ENCODE measurements at places on chromosomes 3 and 15. TPM values are rescaled to one million over a fixed set of nuclear protein-coding genes. Genes with fewer than 3 reads are reported as not detected.

MORC1 gene
- not detected for total RNA-seq

RHOV gene
- total RNA-seq, result 13.3 TPM

TOMM70 gene
- 46.2 TPM for total RNA-seq

SNTN gene
- total RNA-seq, result not detected

FILIP1L gene
- 3.3 TPM for total RNA-seq

ASB14 gene
- not detected for total RNA-seq

FOXL2NB gene
- total RNA-seq, result not detected

SLC15A2 gene
- total RNA-seq, result 2.0 TPM

DNASE1L3 gene
- total RNA-seq, result 3.7 TPM

CKMT1A gene
- total RNA-seq, result not detected

GALNT15 gene
- total RNA-seq, result not detected

MAP3K13 gene
- 10.5 TPM for total RNA-seq

INKA1 gene
- 9.2 TPM for total RNA-seq

OSTN gene
- total RNA-seq, result not detected

GRK7 gene
- total RNA-seq, result not detected

NDN gene
- total RNA-seq, result 0.13 TPM

OR5AC2 gene
- not detected for total RNA-seq

PDZRN3 gene
- total RNA-seq, result 0.19 TPM

CHRFAM7A gene
- total RNA-seq, result not detected

SOX14 gene
- not detected for total RNA-seq

GRCh38 chr3:6860954-6861624 lies at the start of gene GRM7:
TSS of gene GRM7 (plus strand) at chr3:6861115.
- H3K36me3 ChIP-seq, result no peaks in the 10 kb centered on the region
- no peak within 1 kb of the TSS for H3K27ac ChIP-seq
- no peaks in the 10 kb centered on the region for H3K4me1 ChIP-seq
- H3K27me3 ChIP-seq, result no peaks in the 10 kb centered on the region

GRCh38 chr3:59750391-59750790 lies 700.6 kb upstream of the CFAP20DC start:
- H3K27me3 ChIP-seq, result no peaks in the 10 kb centered on the region
- no peaks in the 10 kb centered on the region for H3K4me1 ChIP-seq
- no peak overlapping the region for H3K27ac ChIP-seq
- H3K4me3 ChIP-seq, result no peak overlapping the region
- DNase-seq, result no peak

GRCh38 chr15:91854639-91854990 lies 1.1 kb downstream of the SLCO3A1 start:
- no peak overlapping the region for H3K27ac ChIP-seq
- peaks cover 10% of the 10 kb centered on the region for H3K4me1 ChIP-seq
- DNase-seq, result no peak
- H3K36me3 ChIP-seq, result no peaks in the 10 kb centered on the region

- no peak overlapping the region for H3K4me3 ChIP-seq
- no peaks in the 10 kb centered on the region for H3K27me3 ChIP-seq
- no peaks in the 10 kb centered on the region for H3K36me3 ChIP-seq
- H3K4me1 ChIP-seq, result no peaks in the 10 kb centered on the region
- DNase-seq, result no peak
Measured at GRCh38 chr3:69868841-69869420, 129.7 kb downstream of the MITF start.

- H3K4me3 ChIP-seq, result peak overlapping the region; percentile 55
- peak overlapping the region; percentile 78 for H3K27ac ChIP-seq
- peaks cover 28% of the 10 kb centered on the region for H3K4me1 ChIP-seq
- H3K27me3 ChIP-seq, result no peaks in the 10 kb centered on the region
Measured at GRCh38 chr15:70140543-70141375, 43.0 kb upstream of the TLE3 start.

DNA sequence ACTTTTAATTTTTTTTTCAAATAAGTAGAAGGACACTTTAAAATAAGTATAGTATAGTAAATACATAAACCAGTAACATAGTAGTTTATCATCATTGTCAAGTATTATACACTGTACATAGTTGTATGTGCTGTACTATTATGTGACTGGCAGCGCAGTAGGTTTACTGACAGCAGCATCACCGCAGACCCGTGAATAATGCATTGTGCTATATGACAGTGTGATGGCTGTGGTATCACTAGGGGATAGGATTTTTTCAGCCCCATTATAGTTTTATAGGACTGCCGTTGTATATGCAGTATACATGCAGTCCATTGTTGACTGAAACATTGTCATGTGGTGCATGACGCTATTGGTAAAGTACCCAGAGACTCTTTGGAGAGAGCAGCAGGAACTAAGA lies 306.5 kb downstream of the SQOR start:
- H3K27me3 ChIP-seq, result no peaks in the 10 kb centered on the region
- no peaks in the 10 kb centered on the region for H3K4me1 ChIP-seq
- no peak overlapping the region for H3K4me3 ChIP-seq
- no peak for DNase-seq
- H3K27ac ChIP-seq, result no peak overlapping the region

GRCh38 chr15:66573719-66574595 lies 8.2 kb upstream of the LCTL start:
- no peaks in the 10 kb centered on the region for H3K27me3 ChIP-seq
- 0 out of 2 replicates have a peak, but pooled peaks cover 4% of the 10 kb centered on the region for H3K4me1 ChIP-seq
- no peak overlapping the region for H3K4me3 ChIP-seq
- no peak for DNase-seq
- H3K27ac ChIP-seq, result no peak overlapping the region

- no peak for DNase-seq
- H3K36me3 ChIP-seq, result no peaks in the 10 kb centered on the region
- H3K27me3 ChIP-seq, result no peaks in the 10 kb centered on the region
- H3K4me3 ChIP-seq, result no peak overlapping the region
- no peaks in the 10 kb centered on the region for H3K4me1 ChIP-seq
- no peak overlapping the region for H3K27ac ChIP-seq
Measured at GRCh38 chr3:5255404-5256344, 68.2 kb downstream of the EDEM1 start.

- H3K27ac ChIP-seq, result no peak overlapping the region
- H3K4me1 ChIP-seq, result no peaks in the 10 kb centered on the region
- DNase-seq, result no peak
- H3K27me3 ChIP-seq, result no peaks in the 10 kb centered on the region
- no peak overlapping the region for H3K4me3 ChIP-seq
- H3K36me3 ChIP-seq, result no peaks in the 10 kb centered on the region
Measured at GRCh38 chr3:136516656-136517055, 235.5 kb downstream of the STAG1 start.

GRCh38 chr15:67511606-67512005 lies 9.3 kb upstream of the C15orf61 start:
- peaks cover 8% of the 10 kb centered on the region for H3K4me1 ChIP-seq
- no peak overlapping the region for H3K4me3 ChIP-seq
- H3K36me3 ChIP-seq, result no peaks in the 10 kb centered on the region
- DNase-seq, result no peak

DNA sequence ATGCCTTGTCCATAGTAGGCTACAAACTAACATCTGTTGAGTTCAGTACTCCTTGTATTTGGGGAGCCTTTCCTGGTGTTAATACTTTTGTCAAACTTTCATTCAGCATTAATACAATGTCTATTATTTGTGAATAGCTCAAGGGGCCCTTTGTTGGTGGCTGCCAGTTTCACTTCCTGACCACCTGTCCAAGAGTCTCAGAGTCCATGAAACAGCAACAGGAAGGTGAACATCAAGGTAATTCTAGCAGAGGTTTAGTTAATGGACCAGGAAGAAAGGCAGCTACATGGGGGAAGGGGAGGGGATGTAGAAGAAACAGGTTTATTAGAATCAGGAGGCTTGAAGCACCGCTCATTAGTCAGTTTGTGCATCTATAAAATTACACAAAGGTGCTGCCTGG lies 386.9 kb downstream of the PDCD6IP start:
- no peak overlapping the region for H3K27ac ChIP-seq
- H3K36me3 ChIP-seq, result no peaks in the 10 kb centered on the region
- DNase-seq, result no peak
- no peak overlapping the region for H3K4me3 ChIP-seq
- H3K27me3 ChIP-seq, result no peaks in the 10 kb centered on the region

GRCh38 chr3:57893668-57894067 lies 114.6 kb upstream of the FLNB start:
- no peak overlapping the region for H3K4me3 ChIP-seq
- no peaks in the 10 kb centered on the region for H3K4me1 ChIP-seq
- H3K27ac ChIP-seq, result no peak overlapping the region
- no peak for DNase-seq

GRCh38 chr15:59304807-59305206 lies 67.9 kb downstream of the MYO1E start:
- H3K4me3 ChIP-seq, result no peak overlapping the region
- no peak for DNase-seq
- no peaks in the 10 kb centered on the region for H3K27me3 ChIP-seq
- peak overlapping the region; percentile 96 for H3K27ac ChIP-seq

DNA sequence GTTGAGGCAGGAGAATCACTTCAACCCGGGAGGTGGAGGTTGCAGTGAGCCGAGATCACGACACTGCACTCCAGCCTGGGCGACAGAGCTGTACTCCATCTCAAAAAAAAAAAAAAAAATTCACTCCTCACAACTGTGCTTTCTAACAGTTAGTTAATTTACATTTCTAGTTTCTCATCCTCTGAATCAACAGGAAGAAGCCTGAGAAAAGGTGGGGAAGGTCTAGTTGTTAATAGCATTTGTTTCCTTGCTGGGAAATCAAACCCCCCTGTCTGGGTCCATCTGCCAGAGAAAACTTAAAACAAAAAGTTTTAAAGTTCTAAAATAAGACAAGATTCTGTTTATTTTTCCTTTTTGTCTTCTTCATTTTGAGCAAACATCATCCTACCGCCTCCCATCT lies 62.3 kb downstream of the TMEM39A start:
- no peak overlapping the region for H3K4me3 ChIP-seq
- DNase-seq, result peak; percentile 40
- H3K27me3 ChIP-seq, result no peaks in the 10 kb centered on the region

DNA sequence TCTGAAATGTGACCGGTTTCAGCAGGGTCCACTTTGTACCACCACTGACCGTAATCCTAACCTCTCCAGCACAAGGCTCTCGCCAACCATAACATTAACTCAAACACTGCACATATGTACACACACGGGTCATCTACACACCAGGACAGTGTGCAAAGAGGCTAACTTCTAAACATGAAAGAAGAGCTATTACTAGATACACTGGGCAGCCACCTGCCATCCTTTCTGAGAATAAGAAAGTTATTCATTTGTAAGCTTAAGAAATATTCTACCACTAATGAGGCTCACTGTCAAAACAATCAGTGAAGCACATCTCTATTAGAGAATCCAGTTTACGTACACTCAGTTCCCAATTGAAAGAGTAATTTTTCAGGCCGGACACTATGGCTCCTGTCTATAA lies 59.1 kb upstream of the PARL start:
- H3K36me3 ChIP-seq, result no peaks in the 10 kb centered on the region
- H3K4me1 ChIP-seq, result no peaks in the 10 kb centered on the region
- no peak overlapping the region for H3K27ac ChIP-seq
- H3K27me3 ChIP-seq, result no peaks in the 10 kb centered on the region
- no peak overlapping the region for H3K4me3 ChIP-seq
- no peak for DNase-seq

GRCh38 chr3:55735976-55736375 lies 248.9 kb upstream of the WNT5A start:
- no peaks in the 10 kb centered on the region for H3K4me1 ChIP-seq
- H3K36me3 ChIP-seq, result no peaks in the 10 kb centered on the region
- H3K4me3 ChIP-seq, result no peak overlapping the region
- H3K27ac ChIP-seq, result no peak overlapping the region
- no peak for DNase-seq

DNA sequence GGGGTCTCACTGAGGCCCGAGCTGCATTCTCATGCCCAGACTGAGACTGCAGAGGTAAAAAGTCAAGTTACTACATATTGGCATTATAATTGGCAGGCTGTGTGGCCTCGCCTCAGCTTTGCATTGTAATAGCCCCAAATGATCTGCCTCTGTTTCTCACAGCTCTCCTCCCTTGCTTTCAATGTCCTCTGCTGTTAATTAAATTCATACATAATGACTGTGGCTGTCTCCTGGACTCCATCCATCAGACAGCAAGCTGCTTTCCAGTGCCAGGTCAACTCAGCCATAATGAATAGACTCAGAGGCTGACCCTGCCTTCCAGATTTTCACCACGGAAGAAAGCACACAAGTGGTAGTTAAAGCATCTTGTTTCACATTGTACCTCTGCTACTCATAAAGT lies 7.6 kb upstream of the RTP4 start:
- no peak for DNase-seq
- H3K27ac ChIP-seq, result no peak overlapping the region
- no peaks in the 10 kb centered on the region for H3K27me3 ChIP-seq

- no peak overlapping the region for H3K27ac ChIP-seq
- no peak overlapping the region for H3K4me3 ChIP-seq
- no peaks in the 10 kb centered on the region for H3K36me3 ChIP-seq
- no peak for DNase-seq
Measured at GRCh38 chr15:73744293-73744692, 8.9 kb downstream of the INSYN1 start.

GRCh38 chr3:121252676-121253075 lies 293.1 kb downstream of the POLQ start:
- H3K4me1 ChIP-seq, result no peaks in the 10 kb centered on the region
- no peaks in the 10 kb centered on the region for H3K36me3 ChIP-seq
- no peaks in the 10 kb centered on the region for H3K27me3 ChIP-seq
- no peak overlapping the region for H3K4me3 ChIP-seq

DNA sequence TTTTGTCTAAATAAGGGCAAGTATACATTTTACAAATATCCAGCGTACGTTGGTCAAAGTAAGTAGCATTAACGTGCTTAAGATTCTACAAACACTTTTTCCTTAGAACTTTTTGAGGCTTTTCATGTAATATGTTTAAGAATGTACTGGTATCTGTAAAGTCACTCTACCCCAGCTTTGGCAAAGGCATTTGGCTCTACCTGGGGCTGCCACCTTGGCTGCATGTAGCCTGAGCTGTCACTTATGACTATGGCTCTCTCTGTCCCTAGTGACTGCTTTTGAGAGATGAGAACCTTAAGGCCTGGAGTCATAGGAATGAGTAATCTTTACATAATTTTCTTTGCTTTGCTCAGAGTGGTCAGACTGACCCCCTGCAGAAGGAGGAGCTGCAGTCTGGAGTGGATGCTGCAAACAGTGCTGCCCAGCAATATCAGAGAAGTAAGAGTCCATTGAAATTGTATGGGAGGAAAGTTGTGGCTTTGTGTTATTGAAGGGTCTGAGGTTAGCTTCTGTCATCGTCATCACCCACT lies 61.2 kb downstream of the IQGAP1 start:
- no peaks in the 10 kb centered on the region for H3K4me1 ChIP-seq
- no peaks in the 10 kb centered on the region for H3K27me3 ChIP-seq
- H3K36me3 ChIP-seq, result peaks cover 43% of the 10 kb centered on the region

DNA sequence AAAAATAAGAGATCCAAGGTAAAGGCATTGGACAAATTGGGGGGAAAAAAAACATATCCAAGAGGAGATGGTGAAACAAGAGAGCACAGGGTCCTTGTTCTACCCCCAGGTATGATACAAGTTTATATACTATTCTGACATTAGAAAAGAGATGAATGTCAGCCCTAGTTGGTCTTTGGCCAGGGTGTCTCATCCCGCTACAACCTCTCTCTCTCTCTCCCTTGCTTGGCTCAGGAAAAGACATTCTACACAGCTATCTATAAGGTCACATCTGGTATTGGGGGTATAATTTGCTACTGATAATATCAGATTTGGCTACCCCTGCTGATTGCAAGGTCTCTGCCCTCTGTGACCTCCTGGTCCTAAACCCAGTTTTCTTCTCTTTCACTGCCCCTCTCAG lies 117.2 kb downstream of the GOLIM4 start:
- no peaks in the 10 kb centered on the region for H3K27me3 ChIP-seq
- no peaks in the 10 kb centered on the region for H3K4me1 ChIP-seq
- no peak overlapping the region for H3K4me3 ChIP-seq
- no peak overlapping the region for H3K27ac ChIP-seq
- H3K36me3 ChIP-seq, result no peaks in the 10 kb centered on the region

- H3K27me3 ChIP-seq, result no peaks in the 10 kb centered on the region
- peaks cover 30% of the 10 kb centered on the region for H3K4me1 ChIP-seq
- H3K27ac ChIP-seq, result 0 out of 2 replicates have a peak overlapping the region, but pooled peaks have one; percentile 4
- no peaks in the 10 kb centered on the region for H3K36me3 ChIP-seq
Measured at GRCh38 chr15:70486012-70486411, 277.3 kb downstream of the UACA start.

Measured in GM12878 (cell line).